ENCODE measurements at places on chromosomes 1 and 21.

DNA sequence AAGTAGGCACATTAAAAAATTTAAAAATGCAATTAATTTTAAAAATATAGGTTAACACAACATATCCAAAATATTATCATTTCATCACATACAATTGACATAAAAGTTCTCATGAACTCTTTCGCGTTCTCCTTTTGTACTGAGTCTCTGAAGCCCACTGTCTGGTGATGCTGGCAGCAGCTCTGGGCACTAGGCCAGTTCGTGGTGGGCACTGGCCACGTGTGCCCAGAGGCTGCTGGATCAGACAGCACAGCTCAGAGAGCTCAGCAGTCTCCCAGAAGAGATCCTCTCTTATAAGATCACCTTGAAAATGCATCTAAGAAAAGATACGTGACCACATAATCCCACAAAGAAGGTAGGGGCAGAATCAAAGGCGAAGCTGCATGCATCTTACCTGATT lies 9.9 kb downstream of the CEP104 start:
- DNase-seq = no peak

DNA sequence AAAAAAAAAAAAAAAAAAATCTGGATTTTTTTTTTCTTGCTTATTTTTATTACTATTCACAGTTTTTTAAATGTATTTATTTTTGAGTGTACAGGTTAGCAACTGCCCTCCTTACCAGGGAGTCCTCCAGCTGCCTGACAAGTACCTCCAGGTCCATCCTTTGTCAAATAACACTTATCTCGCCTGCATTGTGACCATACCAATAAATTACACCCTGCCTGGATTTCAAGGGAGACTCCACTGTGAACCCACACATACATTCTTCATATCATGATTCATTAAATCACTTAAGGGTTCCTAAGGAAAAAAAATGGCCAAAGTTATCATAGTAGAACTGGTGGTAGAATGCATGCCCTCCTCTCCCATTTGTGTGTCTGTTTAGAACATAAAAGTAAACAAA lies 38.4 kb downstream of the EEIG2 start:
- DNase-seq = no peak

DNA sequence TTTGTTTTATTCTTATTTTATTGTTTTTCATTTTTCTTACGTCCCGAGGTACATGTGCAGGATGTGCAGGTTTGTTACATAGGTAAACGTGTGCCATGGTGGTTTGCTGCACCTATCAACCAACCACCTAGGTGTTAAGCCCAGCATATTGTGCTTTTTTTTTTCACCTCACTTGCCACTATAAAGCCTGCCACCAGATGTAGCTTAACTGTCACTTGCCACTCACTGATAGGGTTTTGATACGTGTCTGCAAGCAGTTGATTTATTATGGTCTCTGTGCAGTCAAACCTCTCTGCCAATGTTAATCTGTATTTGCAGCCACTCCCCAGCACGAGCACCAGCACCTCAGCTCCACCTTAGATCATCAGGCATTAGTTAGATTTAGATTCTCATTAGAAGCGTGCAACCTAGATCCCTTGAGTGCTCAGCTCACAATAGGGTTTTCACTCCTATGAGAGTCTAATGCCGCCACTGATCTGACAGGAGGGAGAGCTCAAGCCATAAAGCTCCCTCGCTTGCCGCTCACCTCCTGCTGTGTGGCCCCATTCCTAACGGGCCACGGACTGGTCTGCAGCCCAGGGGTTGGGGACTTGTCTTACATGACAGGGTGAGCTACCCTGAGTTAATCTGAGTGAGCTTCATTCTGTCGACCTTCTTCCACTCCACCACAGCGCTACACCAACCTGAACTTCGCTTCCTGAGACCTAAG lies 17.9 kb upstream of the ABCG1 start:
- no peak for DNase-seq

- DNase-seq = no peak
These were observed 45.6 kb downstream of the SUCO start for GRCh38 chr1:172578586-172578985.
